ENCODE measurements at places on chromosomes 2 and 18.
A peak's percentile ranks its signal among the peaks of the same experiment; 100 is the strongest.

- DNase-seq = no peak
Observed at GRCh38 chr2:3171564-3172264, 205.9 kb downstream of the EIPR1 start.

DNA sequence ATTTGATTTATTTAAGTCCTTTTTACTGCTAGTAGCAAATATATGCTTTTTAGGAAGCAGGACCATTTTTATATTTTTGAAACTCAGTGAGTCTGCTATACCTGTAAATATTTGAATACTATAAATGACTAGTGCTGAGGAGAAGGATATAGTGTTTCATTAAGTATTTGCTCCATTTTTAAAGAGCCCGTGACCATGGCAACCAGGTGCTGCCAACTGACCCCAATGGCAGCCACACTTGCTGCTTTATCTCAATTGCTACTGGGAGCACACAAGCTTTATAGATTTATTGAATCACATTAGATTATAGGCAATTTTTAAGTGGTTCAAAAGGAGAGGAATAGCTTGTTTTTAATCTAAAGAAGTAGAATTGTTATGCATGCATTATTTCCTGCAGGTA is 142.0 kb downstream of the SCG2 start:
- DNase-seq = no peak

GRCh38 chr2:164896634-164897355 is 55.2 kb upstream of the COBLL1 start:
- DNase-seq = no peak

- peak; percentile 38 for DNase-seq
Observed at GRCh38 chr2:119826370-119826961, 66.7 kb downstream of the PTPN4 start.

DNA sequence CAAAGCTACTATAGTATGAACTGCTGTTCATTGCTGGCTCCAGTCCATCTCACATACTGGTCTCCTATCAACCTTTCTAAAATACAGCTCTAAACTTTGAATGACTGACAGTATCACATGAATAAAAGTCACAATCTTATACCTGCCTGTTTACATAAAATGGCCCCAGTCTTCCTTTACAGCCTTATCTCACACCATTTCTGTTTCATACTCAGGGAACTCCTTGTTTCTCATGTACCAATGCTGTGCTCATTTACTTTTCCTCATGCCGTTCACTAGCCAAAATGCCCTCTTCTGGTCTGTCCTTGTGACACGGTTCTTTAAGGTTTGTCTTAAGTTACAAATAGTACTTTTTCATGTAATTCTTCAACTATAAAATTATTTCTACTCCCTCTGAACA is 6.2 kb downstream of the ATP5MC3 start:
- DNase-seq = no peak

GRCh38 chr18:28846958-28847357 is 670.0 kb upstream of the CDH2 start:
- no peak for DNase-seq

GRCh38 chr18:74832999-74833398 is 235.3 kb downstream of the ZNF407 start:
- no peak for DNase-seq

Data from stimulated activated CD4-positive, alpha-beta T cell treated with anti-CD3 and anti-CD28 coated beads, Interleukin-12 subunit alpha, Interleukin-12 subunit beta, amount 100 ng/mL, for 48 hours (primary cell).